ENCODE measurements at places on chromosomes 16 and 17. TPM values are rescaled to one million over a fixed set of nuclear protein-coding genes. Genes with fewer than 3 reads are reported as not detected.

DNA sequence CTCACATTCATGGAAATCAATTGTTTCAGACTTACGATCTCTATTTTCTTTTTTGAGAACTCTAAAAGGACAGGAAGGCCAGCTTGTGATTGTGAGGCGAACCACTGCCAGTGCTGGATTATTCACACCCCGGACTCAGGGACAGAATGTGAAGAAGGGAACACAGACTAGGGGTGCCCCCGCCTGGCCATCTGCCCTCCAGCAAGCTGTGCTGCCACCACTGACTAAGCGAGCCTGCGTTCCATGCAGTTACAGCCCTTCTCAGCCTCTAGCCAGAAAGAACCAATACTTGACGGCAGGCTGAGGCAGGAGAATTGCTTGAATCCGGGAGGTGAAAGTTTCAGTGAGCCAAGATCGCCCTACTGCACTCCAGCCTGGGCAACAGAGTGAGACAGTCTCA, 2.8 kb downstream of the HAGH start:
- peak; percentile 54 for DNase-seq

DNA sequence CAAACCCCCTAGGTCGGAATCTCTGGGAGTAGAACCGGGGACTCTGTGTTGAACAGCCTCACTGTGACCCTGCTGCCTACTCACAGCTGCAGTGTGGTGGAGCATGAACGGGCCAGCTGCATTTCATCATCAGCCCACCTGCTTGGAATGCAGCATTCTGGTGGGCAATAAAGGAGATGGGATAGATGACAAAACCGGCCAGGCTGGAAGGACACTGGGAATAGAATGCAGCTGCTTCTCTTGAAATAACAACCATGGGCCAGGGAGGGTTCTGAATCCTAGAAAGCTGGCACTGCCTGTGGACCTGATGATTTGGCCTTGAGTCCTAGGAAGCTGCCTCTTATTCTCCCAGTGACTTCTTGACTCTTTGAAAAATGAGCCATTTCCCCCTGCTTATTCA, 23.5 kb downstream of the CFAP97D1 start:
- no peak for DNase-seq

GRCh38 chr17:15414532-15415306, 52.7 kb downstream of the CDRT4 start:
- no peak for DNase-seq

Gene PLEKHM1
- total RNA-seq, result 19.4 TPM

- no peak for DNase-seq
Observed at GRCh38 chr16:12582696-12583095, 221.0 kb downstream of the CPPED1 start.

DNA sequence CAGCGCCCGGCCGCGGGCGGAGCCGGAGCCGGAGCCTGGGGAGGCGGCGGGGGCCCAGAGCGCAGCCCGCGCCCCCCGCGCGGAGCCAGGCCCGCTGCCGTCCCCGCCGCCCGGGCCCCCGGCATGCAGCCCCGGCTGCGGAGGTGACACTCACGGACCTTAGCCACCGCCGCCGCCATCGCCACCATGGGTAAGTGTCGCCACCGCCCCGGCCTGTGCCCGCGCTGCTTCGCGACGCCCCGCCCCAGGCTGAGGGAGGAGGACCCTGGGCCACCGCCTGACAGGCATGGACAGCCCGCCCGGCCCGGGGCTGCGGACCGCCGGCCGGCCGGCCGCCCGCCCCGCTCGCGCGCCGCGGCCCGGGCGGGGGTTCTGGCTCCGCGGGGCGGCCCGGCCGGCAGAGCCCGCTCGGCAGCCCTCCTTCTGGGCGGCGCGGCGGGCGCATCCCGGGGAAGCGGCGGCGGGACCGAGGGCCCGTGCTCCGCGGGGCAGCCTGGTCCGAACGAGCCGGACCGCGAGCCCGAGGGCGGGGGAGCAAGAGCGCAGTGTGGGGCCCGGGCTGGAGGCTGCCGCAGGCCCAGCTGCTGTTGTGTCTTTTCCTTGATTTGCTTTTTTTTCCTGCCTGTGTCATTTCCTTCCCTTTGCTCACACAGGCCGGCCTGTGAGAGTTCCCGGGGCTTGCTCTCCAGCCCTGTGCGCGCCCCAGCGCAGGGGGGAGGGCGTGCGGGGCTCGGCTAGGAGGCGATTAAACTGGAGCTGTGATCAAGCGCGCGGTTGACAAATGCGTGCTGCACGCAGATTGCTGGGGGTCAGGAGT, 565 bp downstream of the MAP3K3 start:
- DNase-seq, result peak; percentile 72

DNA sequence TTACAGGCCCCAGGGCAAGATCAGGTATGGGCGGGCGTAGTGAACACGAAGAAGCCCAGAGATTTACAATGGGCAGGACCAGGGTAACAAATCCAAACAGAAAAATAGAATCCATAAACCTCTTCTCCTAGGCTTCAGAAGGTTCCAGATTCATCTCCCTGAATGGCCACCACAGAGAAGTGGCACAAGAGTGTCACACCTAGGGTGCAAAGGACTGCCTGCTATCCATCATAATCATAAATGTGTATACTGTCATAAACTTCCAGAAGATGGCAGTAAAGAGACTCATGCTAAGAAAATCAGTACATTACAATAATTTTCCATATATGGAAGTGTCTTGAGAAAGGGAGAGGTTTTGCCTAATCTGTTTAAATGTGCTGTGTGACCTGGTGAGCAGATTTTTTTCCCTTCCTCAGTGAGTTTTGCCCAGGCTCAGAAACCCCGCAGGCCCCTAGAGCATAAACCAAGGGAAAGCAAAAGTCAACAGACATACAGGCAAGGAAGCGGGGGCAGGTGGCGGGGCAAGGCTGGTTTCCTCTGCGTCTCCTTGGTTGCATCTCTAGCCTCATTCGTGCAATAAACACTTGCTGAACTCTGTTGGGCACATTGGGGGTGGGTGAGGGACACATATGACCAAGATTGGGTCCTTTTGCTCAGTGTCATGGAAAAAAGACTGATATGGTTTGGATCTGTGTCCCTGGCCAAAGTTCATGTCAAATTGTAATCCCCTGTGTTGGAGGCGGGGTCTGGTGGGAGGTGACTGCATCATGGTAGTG, 92.0 kb upstream of the CDH5 start:
- no peak for DNase-seq

DNA sequence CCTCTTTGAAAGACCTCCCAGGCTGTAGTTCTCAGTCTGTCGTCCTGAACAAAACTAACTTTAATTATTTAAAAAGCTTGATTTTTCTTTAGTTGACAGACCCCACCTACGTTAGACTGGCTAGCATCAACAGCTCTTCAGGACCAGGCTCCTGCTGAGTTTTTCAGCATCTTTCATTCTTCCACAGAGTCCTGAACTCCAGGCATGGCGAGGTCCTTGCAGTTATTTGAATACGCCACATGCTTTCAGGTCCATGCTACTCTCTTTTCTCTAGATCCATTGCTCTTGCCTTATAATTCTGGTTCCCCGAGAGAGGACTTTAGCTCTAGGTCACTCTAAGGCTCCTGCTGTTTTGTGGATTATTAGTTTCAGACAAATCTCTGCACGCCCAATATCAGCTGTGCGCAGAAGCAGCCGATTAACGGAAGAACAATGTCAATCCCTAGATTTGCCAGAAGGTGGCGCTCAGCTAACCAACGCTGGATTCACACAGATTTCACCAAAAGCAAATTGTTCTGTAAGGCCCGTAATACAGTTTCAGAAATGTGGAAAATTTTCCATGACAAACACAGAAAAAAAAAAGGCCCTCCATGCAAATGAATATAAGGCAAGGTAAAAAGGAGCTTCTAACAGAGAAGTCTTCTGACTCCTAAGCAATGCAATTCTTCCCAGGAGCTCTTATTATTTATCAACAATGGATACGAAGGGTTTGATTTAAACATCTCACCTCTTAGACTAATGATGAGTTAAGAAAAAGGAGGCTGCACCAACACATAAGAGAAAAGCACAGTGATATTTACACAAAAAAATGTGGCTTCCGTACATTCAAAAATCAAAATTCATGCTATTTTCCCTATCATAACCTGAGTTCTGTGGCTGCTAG, 33.5 kb upstream of the BCO1 start:
- peak; percentile 13 for DNase-seq

Gene CD19
- total RNA-seq, result not detected

Gene CISD3
- 7.0 TPM for total RNA-seq

Gene MMP2
- 219 TPM for total RNA-seq

DNA sequence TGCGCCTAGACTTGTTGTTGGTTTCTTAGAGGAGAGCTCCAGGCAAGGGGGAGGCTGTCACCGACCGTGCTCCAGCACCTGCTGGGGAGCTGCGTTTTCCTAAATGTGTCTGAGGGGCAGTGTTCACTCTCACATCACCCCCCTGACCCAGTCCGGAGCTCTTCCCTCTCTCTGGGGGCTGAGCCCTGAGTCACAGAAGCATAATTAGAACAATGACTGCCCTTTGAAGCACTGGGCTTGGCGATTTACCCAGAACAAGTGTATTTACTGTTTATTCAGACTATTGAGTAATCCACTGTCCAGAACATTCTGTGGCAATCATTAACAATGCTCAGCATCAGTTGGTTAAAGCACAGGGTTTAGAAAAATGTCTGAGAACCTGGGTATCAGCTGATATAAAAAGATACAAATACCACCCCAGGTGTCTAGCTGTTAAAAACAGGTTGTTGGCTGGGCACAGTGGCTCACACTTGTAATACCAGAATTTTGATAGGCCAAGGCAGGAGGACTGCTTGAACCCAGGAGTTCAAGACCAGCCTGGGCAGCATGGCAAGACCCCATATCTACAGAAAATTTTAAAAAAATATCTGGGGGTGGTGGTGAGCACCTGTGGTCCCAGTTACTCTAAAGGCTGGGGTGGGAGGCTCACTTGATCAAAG, 8.1 kb downstream of the CES4A start:
- DNase-seq, result no peak

- DNase-seq, result no peak
Observed at GRCh38 chr16:23068079-23068736, 81.0 kb downstream of the USP31 start.

Gene ADCY7
- total RNA-seq, result 24.4 TPM

DNA sequence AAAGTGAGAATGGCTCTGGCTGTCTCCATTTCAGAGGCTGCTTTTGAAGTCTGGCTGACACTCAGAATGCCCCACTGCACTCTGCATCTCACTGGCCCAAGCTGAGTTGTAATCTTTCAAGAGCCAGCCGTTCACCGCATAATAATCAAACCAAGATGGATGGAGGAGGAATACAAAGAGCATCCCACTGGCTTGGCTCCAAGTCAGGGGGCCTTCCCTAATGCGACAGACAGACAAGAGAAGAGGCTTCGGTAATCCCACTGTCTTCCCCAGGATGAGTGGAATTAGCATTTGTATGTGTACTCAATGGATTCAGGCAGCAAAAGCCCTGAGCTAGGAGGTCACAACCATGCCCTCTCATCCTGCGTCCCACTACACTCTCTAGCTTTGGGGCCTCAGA, 68.0 kb downstream of the CBLN1 start:
- DNase-seq, result no peak

DNA sequence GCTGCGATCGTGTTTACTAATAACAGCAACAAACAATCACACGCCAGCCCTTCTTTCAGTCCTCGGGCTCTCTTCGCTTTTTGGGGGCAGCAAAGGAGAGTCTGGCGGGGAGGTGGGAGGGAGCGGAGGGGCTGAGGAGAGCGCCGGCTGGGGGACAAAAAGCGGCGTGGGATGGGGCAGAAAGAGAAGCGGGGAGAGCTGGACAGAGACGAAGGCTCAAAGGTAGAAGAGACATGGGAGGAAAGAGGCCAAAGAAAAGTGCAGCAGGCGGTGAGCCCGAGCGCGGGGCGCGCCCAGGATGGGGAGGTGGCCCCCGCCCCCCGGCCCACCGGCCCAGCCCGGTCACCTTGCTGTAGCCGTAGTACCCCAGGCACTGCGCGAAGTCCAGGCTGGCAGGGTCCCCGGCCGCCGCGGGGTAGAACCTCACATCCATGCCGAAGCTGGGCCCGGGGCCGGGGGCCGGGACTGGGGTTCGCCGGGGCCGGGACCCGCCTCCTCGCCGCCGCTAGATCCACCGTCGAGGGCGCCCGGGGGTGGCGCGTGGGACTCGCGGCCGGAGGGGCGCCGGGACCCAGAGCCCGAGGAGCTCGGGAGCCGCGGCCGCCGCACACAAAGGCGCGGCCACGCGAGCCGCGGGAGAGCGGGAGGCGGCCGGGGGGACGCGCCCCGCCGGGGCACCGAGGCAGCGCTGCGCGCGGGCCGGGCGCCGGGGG, 496 bp downstream of the TOX3 start:
- DNase-seq, result no peak

DNA sequence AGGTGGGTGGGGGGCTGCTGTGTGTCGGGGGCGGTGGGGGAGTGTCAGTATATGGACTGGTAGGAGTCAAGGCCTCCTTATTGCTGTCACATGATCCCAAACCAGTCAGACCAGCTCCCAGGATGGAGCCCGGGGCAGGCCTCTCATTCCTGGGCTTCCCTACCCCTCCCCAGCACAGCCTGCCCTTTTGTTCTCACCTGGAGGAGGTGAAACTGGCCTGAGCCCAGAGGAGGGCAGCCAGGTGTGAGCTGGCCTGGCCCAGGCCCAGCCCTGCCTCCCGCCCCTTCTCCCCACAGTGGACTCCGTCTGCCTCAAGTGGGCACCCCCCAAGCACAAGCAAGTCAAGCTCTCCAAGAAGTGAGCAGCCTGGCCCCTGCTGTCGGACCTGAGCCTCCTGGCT, 4.6 kb downstream of the PRSS8 start:
- no peak for DNase-seq

Gene ITGB4
- total RNA-seq, result 14.2 TPM

GRCh38 chr17:28508211-28508724, 2.1 kb downstream of the FOXN1 start:
- DNase-seq, result no peak

GRCh38 chr16:89183975-89184676, 12.6 kb downstream of the CDH15 start:
- no peak for DNase-seq

Gene MT1M
- 3.5 TPM for total RNA-seq

- DNase-seq, result no peak
Observed at GRCh38 chr17:27391427-27391826, 64.8 kb upstream of the KSR1 start.

Gene PRAC2
- total RNA-seq, result not detected

DNA sequence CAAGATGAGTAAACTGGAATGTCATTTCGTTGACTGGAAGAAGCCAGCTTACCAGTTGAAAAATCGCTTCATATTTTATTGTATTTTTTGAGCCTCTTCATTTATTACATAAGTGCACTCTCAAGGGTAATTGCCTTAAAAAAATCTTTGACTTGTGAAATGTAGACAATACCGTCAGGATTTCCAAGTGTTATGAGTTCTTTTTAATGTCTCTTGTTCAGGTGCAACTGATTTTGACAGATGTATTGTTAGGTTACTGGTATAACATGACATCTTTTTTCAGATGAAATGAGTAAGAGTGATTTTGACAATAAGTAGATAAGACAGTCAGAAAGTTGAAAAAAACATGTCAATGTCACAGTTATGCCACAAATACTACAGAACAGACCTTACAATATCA, 169.1 kb downstream of the CNTNAP4 start:
- no peak for DNase-seq

Gene NATD1
- 1.5 TPM for total RNA-seq

Gene PHOSPHO1
- 0.07 TPM for total RNA-seq
